ENCODE measurements at places on chromosomes 6 and 20.

- DNase-seq: peak; percentile 62
These were observed 114.5 kb upstream of the SOX4 start for GRCh38 chr6:21478883-21479539.

- no peak for DNase-seq
These were observed 54.7 kb upstream of the SNX9 start for GRCh38 chr6:157768304-157768703.

GRCh38 chr20:1503564-1504227, 12.5 kb upstream of the SIRPB2 start:
- DNase-seq: peak; percentile 57

GRCh38 chr6:14309516-14309915, 191.9 kb downstream of the CD83 start:
- DNase-seq: no peak

- DNase-seq: no peak
These were observed 20.0 kb downstream of the PNLDC1 start for GRCh38 chr6:159819932-159820640.

- no peak for DNase-seq
These were observed 737.4 kb downstream of the KIF16B start for GRCh38 chr20:15835811-15836210.

DNA sequence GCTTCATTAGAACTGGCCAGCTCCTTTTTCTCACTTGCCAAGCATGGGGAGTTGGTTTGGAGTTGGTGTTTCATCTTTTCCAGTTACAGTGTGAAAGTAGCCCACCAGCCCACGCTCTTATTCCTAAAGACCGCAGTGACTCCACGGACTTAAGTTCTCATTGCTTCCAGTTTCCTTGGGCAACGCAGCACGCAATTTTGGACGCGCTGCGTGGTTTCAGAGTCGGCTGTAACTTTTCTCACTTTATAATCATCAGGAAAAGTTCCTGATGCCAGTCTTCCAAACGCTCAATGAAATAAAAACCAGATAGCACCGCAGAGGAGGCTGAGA, 381 bp upstream of the PEX7 start:
- DNase-seq: no peak

DNA sequence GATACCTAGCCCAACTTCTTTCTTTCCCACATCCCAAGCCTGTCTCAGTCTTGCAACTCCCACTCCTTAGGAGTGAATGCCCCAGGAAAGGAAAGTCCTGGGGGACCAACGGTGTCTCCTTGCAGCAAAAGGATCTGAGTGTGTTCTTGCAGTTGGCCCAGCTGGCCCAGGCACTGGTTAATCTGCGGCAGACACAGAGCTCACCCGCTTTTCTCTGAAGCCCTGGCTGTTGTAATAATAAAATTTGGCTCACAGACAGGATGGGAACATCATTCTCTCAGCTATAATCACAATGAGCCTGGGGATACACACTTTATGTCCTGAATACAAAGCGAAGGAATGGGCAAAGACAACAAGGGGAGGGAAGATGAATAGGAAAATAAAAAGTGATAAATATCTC, 287.0 kb upstream of the PRND start:
- DNase-seq: no peak

DNA sequence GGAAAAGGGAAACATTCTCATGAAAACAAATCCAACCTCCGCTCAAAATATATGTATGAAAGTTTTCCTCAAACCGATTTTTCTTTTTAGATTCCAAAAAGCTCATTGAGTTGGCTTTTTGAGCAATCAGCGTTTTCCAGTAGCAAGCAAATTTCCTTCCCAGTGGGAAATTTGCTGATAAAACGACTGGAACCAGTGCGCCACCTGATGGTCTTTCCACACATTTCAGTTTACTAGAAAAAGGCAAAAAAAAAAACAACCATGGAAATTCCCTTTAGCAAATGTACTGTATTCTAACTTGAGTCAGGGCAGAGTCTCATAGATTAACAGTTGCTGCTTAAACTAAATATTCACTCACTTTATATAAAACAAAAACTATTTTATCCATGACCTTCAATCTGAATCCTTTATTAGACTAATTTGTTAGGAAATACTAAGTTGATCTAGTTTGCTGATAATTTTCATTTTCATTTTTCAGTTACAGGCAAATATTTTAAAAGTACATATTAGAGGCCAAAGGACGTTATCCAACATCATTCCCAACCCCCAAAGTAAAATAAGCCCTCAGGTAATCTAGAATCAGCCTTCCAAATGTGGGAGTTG, 271.5 kb downstream of the FOXA2 start:
- peak; percentile 18 for DNase-seq

GRCh38 chr20:36234771-36235320, 1.4 kb upstream of the AAR2 start:
- no peak for DNase-seq
